ENCODE measurements at places on chromosomes 7 and 10.
A peak's percentile ranks its signal among the peaks of the same experiment; 100 is the strongest.

GRCh38 chr7:44757311-44757710 lies 8.7 kb downstream of the ZMIZ2 start:
- DNase-seq = no peak

DNA sequence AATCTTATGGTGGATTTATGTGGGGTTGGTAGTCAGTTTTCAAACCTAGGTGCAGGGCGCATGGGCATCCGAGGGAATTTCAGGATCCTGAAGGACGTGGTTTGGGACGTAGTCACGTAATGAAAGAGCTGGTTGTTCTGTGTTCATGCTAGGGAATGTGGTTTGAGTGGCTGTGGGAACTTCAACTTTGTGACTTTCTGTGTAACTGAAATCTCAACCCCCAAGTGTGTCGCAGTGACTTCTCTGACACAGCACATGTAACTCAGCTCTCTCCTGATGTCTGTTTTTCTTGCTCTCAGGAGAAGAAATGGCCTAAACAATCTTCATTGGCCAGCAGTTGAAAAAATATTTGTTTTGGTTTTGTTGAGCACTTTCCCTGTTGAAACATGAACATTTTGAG lies 199.0 kb downstream of the PTEN start:
- no peak for DNase-seq

DNA sequence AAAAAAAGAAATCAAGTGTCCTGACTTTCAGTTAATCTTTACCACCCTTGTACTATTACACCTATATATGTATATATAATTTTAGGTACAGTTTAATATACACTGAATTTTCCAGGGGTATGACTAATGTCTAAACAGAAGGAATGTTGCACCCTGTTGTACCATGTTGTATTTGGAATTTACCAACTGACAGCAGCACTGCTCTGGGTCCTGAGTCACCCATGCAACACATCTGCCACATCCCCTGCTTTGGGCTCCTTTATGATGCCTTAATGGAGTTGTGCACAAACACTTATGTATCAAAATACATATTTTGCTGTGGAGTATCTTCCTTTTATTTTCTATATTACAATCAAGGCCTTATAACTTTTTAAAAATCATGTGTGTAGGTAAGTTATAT lies 21.2 kb downstream of the YAE1 start:
- no peak for DNase-seq

- DNase-seq = no peak
Measured at GRCh38 chr7:130426564-130426963, 14.3 kb downstream of the CEP41 start.

- no peak for DNase-seq
Measured at GRCh38 chr7:108137993-108138392, 7.8 kb upstream of the LAMB4 start.

- no peak for DNase-seq
Measured at GRCh38 chr7:138527746-138528223, 67.7 kb downstream of the TRIM24 start.

- DNase-seq = no peak
Measured at GRCh38 chr10:75350791-75351190, 50.8 kb downstream of the ZNF503 start.

- no peak for DNase-seq
Measured at GRCh38 chr10:35940141-35941041, 298.3 kb upstream of the FZD8 start.

- no peak for DNase-seq
Measured at GRCh38 chr7:71403202-71403946, 271.4 kb downstream of the GALNT17 start.

GRCh38 chr7:68485253-68485917 lies 1112.9 kb upstream of the AUTS2 start:
- no peak for DNase-seq

- DNase-seq = no peak
Measured at GRCh38 chr10:45673074-45673648, 589 bp upstream of the ZFAND4 start.

DNA sequence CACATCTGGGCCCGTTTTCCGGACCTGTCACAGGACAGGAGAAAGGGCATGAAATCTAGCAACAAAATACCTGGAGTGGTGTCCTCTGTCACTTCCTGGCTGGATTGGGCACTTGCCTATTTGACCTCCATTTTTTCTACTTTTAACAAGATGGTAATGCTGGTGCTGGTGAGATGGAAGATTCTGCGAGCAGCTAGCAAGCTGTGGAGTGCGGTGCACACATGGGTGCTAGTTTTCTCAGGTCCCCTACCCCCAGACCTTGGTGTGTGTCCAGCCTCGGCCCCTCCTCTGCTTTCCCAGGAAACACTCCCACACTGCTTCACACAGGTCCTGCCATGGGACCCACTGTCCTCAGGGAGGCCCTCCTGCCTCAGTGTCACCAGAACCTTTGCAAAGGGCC lies 87.7 kb downstream of the WDR11 start:
- no peak for DNase-seq

DNA sequence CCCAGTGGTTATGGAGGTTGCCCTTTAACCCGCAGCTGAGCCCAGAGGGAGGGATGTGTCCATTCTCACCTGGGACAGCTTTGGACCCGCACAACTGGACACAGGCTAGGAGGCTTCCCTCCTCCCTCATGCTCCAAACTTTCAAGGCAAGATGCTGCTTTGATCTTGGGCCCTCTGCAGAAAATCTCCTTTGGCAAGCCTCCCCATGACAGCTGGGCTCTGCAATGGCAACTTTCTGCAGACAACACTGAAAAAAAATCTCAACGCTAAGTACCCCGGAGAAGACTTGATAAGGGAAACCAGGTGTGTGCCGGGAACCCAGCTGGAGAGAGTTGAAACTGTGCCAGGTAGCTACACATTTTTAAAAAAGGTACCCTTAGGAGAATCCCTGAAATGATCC lies 610.1 kb downstream of the LRMDA start:
- no peak for DNase-seq

DNA sequence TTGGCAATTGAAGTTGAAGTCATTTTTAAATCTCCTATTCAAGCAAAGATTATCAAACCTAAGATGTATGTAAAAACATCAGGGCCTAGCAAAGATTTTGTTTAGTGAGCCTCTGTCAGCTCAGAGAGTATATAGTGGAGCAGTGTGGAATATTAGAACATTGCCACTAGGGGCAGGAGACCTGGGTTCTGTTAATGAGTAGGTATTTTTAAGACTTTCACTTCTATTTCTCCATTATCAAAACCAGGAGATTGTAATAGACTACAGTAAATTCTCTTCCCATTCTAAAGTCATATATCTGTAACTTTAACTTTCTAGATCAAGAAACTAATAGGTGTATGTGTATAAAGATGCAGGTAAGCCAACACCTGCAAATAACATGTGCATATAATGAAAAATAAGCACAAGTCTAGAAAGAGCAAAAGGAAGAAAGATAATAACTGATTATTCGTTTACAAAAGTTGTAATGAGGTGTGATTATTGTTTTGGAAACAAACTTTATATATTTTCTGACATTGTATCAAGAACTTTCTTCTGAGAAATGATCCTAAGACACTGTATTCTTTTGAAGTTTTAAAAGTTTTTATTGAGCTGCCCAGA lies 64.4 kb downstream of the KCND2 start:
- no peak for DNase-seq

DNA sequence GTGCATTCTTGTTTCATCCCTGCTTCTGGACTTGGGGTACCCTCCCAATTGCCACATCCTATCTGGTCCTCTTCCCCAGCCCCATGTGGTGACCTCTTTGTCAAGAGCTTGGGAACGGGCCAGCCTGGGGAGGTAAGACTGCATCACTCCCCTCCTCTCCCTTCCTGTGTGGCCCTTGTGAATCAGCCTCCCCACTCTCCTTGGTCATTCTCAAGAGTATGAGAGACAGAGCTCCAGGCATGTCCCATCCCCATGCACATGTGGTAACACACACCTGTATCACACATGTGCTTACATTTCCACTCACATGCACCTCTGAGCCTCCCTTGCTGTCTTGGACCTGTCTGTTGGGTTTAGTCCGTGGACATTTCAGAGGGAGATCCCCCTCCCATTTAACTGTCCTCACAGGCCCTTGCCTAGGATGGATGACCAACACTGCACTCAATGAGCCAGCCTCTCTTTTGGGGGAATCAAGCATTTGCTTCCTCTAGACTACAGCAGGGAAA lies 2.6 kb downstream of the MRPL43 start:
- DNase-seq = no peak

- DNase-seq = no peak
Measured at GRCh38 chr7:47008461-47008860, 573.5 kb downstream of the TNS3 start.

DNA sequence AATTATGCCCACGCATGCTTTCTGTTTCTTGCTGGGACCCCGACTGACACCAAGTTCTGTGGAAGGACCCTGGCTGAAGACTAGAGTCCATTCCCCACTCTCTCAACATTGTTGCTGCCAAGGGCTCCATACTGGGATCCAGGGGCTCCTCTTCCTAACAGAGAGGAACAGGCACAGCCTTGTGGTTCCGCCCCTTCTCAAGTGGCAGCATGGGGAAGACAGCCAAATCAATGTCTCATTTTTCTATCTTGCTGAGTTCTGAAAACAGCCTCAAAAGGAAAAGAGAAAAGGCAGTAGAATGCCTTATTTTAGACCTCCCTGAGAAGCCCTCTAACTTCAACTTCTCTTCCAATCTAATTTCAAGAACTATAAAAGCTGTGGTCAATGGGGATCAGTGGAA lies 23.7 kb upstream of the LAMB1 start:
- DNase-seq = no peak

GRCh38 chr7:74494076-74494548 lies 40.4 kb downstream of the GTF2IRD1 start:
- no peak for DNase-seq

DNA sequence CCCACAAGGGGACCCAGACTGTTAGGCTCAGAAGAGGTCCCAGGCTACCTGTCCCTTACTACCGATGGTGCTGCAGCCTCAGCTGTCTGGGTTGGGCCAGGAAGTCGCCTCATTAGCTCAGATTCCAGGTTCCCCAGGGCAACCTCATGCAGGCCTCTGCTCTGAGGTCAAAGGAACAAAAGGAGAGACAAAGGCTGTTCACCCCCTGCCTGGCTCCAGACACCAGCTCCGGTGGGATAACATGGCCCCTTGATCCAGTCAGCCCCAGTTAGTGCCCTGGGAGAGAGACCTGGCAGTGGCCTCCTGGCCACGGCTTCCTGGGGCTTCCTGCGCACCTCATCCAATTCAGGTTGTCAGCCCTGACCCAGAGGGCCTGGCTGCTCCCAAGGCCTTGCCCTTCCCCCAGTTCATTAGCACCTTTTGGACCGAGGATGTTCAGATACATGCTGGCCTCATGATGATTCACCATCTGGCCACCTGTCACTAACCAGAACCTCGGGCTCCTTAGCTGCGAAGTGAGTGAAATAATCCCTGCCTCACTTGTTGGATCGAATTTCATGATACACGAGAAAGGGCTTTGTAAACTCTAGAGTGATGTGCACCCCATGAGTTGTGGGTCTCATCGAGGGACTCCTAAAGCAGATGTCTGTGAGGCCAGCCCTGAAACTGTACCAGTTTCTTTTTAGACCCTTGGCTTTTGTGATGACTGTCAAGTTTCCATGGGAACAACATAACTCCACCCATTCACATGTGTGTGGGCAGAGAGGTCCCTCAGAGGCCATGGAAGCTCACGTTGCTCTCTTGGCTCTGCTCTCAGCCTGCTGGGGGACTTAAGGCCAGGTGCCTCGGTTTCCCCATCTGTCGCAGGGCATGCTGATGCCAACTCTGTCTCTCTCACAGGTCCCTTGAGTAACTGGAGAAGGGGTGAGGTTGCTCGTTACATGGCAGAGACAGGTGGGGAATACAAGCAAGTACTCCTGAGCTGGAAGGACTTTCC lies 79.5 kb upstream of the PCBD1 start:
- DNase-seq = no peak

- DNase-seq = no peak
Measured at GRCh38 chr7:143085109-143085508, 33.0 kb downstream of the OR6V1 start.

- DNase-seq = no peak
Measured at GRCh38 chr7:72429316-72429715, 17.2 kb upstream of the CALN1 start.

GRCh38 chr7:131294553-131294952 lies 33.1 kb upstream of the MKLN1 start:
- DNase-seq = no peak

- no peak for DNase-seq
Measured at GRCh38 chr10:21238044-21238443, 287.4 kb downstream of the SKIDA1 start.

- no peak for DNase-seq
Measured at GRCh38 chr7:2613098-2613930, 18.5 kb upstream of the TTYH3 start.

GRCh38 chr7:77839919-77840318 lies 41.3 kb downstream of the PHTF2 start:
- no peak for DNase-seq

DNA sequence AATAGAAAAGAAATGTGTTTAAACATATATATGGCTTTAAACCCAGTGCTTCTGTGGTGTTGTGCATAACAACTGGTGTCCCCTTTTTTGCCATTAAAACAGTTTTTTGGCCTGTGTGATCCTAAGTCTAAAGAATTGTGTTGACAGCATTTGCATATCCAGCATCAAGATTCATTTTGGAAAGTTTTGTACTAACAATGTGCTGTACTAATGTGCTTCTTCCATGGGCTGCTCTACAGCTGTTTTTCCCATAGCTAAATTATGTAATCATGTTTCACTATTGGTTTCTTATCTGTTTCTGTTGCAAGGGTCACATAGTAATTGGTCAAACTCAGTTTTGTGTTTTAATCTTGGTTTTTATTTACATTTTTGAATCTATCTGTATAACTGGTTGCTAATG lies 5.5 kb downstream of the CNNM2 start:
- DNase-seq = no peak

GRCh38 chr7:115496006-115496405 lies 534.6 kb downstream of the TFEC start:
- DNase-seq = no peak

- DNase-seq = no peak
Measured at GRCh38 chr10:97689559-97690020, 2.5 kb upstream of the AVPI1 start.

DNA sequence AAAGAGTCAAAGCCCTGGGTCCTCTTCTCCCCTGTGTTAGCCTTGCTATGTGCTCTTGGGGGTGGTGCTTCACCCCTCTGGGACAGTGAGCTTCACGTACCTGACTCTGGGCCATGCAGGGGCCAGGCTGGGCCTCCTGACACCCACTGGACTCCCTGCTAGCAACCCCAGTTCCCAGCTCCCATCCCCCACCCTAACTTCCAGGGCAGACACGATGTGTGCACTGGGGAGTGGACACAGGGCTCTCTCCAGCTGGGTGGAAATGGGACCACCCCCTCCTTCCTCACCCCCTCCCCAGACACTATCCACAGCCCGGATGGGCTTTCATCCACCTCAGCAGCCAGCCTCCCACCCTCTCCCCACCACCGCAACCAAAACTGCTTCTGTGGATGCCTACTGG lies 113.0 kb upstream of the ZNF479 start:
- DNase-seq = no peak

GRCh38 chr7:7228967-7229366 lies 46.6 kb downstream of the C1GALT1 start:
- no peak for DNase-seq

- DNase-seq = no peak
Measured at GRCh38 chr10:104322416-104322782, 15.9 kb downstream of the ITPRIP start.

- peak; percentile 75 for DNase-seq
Measured at GRCh38 chr7:116227678-116228239, 17.4 kb downstream of the TES start.

GRCh38 chr10:15849316-15849715 lies 11.0 kb downstream of the MINDY3 start:
- DNase-seq = no peak

GRCh38 chr7:409339-410281 lies 110.0 kb downstream of the PDGFA start:
- no peak for DNase-seq

All from smooth muscle cell of the brain vasculature (primary cell).